ENCODE measurements at places on chromosomes 7 and 10. TPM values are rescaled to one million over a fixed set of nuclear protein-coding genes. Genes with fewer than 3 reads are reported as not detected.

DNA sequence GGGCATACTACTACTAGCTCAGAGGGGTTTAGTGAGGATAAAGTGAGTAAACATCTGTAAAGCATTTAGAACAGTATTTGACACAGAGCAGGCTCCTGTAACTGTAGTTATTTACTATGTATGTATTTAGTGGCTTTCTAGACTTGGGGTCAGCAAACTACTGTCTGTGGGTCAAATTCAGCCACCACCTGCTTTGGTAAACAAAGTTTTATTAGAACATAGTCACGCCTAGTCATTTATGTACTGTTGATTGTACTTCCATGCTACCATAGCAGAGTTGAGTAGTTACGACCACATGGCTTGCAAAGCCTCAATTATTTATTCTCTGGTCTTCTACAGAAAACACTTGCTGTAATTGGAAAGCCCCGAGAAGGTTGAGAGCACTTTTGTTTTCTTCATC lies 248.5 kb upstream of the PLPP4 start:
- no peak for DNase-seq

- DNase-seq, result no peak
Measured at GRCh38 chr7:111103678-111104274, 12.8 kb downstream of the LRRN3 start.

- no peak for DNase-seq
Measured at GRCh38 chr7:136976504-136977251, 108.2 kb downstream of the CHRM2 start.

Gene HOXA1
- 0.36 TPM for total RNA-seq

Gene INHBA
- total RNA-seq, result 1.2 TPM

- no peak for DNase-seq
Measured at GRCh38 chr10:119535305-119535704, 7.2 kb downstream of the RGS10 start.

GRCh38 chr7:94344826-94345225 lies 49.9 kb upstream of the COL1A2 start:
- no peak for DNase-seq

DNA sequence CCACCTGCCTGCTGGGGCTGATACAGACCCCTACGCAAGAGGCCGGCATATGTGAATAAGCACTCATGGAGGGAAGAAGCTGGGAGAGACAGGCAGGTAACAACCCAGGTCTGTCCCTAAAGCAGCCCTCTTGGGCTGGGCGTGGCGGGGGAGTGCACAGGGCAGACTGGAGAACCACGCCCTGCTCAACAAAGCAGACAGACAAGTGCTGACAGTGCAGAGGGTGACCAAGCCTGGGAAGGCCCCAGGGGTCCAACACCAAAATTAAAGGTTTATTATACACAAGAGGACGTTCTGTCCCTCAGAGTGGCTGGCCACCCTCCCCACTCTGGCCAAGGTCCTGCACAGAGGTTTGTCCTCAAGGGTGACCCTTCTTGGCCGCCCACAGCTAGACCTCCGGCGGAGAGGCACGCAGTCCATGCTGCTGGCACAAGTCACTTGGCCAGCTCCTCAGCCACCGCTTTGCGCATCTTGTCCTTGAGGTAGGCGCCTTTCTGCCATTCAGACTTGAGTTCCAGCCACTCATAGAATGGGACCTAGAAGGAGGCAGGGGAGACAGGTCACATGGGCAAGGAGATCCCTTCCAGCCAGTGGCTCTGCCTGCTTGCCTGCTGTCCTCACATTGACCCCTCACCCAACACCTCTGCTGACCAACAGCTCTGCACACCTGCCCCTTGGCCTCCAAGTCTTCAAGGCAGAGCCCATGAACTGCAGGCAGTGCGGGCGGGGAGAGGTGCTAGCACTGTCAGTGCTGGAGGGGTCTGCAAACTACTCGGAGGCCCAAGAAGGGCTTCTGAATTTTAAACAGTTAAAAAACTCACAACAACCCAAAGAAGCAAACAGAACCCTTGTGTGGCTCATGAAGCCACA lies 11.4 kb upstream of the NACAD start:
- no peak for DNase-seq

DNA sequence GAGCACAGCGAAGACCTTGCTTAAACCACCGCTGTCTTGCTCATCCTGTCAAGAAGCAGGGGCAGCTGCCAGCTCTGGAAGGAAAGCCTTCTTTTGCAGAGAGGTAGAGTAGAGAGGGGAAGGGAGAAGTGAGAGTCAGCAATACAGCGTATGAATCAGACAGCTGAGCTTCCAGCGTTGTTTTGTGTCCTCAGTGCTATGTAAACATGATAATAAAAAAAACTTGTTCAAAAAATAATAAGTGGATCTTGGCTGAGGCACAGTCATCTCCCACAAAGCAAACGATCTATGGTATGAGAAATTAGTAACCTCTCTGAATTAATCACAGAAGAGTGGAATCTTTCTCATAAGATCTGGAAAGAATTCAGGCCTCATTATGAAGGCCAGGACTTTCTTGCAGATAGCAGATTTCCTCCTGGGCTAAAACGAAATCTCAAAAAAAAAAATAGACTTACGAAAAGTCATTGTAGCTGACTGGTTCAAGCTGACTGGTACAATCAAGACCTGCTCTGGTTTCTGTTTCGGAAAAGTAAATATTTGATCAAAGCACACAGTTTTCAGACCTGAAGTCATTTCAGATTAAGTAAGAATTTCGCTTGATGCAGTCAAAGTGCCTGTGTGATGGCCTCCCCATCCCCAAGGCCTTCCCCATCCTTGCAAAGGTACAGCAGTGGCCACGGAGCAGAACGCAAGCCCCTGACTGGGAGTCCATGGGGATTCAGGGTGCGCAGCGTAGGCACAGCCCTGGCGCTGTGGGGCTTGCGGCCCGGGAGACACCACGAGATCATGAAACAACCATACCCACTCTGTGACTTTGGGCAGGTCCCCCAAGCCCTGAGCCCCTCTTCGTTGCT lies 29.4 kb downstream of the CHST15 start:
- no peak for DNase-seq

- DNase-seq, result no peak
Measured at GRCh38 chr7:118306771-118307170, 82.3 kb downstream of the ANKRD7 start.

Measured in natural killer cell treated with Interleukin-12 subunit alpha and Interleukin-12 subunit beta and Interleukin-15 and Interleukin-18, amount 100 ng/mL, for 72 hours (primary cell).